Activated CD4-positive, alpha-beta T cell treated with anti-CD3 and anti-CD28 coated beads, Interleukin-2, amount 50 U/mL, for 1 hour (primary cell): ENCODE measurements at places on chromosomes 2 and 18.
A peak's percentile ranks its signal among the peaks of the same experiment; 100 is the strongest.

- DNase-seq, result peak; percentile 50
Measured at GRCh38 chr2:232502911-232503808, 15.5 kb upstream of the ECEL1 start.

DNA sequence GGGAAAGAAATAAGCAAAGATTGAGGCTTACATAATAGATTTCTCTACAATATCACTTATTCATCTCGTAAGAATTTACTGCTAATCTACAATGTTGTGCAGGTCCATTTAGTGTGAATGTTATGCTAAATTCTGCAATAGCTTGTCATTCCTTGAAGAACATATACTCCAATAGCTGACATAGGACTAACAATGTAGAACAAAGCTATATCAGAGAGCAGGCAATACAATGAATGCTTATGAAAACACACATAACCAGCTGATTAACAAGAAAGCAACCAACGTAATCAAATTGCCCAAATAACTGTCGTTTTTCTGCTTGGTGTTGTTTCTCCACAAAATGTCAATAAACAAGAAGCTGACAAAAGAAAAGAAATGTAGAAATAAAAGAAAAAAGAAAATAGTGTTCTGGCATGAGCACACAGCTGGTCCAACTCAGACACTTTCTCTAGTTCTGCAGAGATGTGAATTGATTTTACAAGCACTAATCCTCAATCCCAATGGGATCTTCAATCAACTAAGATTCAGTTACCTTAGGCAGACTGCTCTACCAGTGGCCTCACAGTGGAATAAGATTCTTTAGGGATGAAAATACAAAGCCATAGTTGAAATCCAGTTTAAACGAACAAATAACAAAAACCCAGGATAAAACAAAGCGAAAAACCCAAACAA, 1024.7 kb upstream of the PIK3C3 start:
- no peak for DNase-seq

DNA sequence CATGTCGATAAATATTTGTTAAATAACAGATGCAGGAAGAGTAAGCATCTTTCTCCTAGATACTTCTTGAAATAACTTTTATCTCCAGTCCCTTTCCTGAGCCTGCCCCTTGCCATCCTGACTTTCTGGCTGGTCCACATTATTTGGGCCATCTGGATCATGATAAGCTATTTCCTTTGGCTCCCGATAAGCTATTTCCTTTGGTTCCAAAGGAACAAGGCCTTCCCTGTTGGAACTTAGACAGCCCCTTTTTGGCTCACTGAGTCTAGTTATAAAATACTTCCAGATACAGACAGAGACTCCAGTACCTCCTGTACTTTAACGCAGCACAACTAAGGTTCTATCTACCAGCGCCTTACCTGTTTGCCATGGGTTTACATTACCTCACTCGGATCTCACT, 205.3 kb upstream of the CCDC150 start:
- DNase-seq, result no peak

GRCh38 chr2:241724975-241725870, 9.2 kb upstream of the D2HGDH start:
- no peak for DNase-seq

DNA sequence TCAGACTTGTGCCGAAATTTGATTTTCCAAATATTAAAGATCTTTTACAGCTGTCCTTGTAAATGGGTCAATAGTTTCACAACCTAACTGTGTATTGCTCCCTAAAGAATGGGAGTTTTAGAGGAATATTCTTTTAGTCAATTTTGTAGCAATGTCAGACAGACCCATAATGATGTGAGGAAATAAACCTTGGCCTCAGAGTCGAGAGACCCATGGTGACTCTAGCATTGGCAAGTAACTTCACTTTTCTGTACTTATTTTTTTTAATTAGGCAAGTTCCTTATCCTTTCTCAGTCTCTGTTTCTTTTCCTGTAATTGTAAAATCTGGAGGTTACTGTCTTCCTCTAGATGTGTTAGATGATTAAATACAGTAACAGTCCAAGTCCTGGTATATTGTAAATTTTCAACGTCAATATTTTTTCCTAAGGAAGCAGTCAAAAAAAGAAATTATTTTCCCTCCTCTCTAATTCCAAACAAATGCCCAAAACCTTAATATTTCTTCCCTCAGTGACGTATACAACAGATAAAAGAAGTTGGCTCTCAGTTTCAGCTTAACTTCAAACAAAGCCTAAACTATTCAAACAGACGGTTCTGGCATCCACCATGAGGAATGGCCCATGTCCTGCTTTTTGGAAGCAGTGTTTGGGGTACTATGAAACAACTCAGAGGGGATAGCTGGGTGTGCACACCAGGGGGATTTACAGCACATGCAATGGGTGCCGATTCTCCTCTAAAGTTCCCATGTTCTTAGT, 466.7 kb downstream of the TNS1 start:
- no peak for DNase-seq

- no peak for DNase-seq
Measured at GRCh38 chr2:117019357-117019756, 795.1 kb upstream of the DDX18 start.

- DNase-seq, result no peak
Measured at GRCh38 chr2:7325186-7325585, 408.0 kb downstream of the RNF144A start.

DNA sequence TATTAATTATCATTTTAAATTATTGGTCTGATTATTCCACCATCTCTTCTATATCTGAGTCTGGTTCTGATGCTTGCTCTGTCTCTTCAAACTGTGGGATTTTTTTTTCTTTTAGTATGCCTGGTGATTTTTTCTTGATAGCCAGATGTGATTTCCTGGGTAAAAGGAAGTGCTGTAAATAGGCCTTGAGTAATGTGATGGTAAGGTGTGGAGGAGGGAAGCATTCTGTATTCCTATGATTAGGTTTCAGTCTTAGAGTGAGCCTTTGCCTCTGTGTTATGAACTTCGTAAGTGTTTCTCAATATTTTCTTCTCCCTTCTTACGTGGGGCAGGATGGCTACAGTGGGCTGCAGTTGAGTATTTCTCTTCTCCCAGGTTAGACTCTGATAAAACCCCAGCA, 103.0 kb downstream of the EHBP1 start:
- no peak for DNase-seq

DNA sequence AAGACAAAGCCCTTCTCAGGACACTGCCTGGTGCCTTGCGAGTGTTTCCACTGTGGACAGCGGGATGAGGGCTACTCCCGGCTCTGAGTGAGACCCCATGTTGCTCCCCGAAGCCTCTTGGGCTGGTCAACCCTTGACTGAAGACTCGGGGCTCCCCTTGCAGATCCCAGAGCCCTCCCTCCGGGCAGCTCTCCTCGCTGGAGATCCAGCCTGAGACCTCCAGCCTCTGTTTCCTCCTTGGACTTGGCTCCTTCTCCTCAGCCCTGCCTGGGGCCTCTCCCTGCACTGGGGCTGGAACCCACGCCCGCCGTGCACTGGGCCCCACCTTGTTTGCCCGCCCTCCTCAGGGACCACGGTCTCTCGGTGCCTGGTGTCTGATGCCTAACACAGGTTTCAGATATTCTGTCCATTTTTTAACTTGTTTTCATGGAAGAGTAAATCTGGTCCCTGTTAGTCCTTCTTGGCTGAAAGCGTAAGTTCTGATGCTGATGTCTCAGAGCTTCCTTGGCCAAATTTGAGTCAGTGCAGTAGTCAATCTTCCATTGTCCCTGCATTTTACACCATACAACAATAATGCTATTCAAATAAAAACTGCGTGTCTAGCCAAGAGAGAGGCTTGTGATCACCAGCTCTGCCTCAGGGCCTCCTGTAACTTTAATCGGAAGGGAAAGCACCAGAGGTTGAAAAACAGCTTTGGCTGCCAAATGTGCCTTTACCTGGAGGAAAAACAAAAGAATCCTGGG, 139.3 kb upstream of the CTDP1 start:
- DNase-seq, result no peak

DNA sequence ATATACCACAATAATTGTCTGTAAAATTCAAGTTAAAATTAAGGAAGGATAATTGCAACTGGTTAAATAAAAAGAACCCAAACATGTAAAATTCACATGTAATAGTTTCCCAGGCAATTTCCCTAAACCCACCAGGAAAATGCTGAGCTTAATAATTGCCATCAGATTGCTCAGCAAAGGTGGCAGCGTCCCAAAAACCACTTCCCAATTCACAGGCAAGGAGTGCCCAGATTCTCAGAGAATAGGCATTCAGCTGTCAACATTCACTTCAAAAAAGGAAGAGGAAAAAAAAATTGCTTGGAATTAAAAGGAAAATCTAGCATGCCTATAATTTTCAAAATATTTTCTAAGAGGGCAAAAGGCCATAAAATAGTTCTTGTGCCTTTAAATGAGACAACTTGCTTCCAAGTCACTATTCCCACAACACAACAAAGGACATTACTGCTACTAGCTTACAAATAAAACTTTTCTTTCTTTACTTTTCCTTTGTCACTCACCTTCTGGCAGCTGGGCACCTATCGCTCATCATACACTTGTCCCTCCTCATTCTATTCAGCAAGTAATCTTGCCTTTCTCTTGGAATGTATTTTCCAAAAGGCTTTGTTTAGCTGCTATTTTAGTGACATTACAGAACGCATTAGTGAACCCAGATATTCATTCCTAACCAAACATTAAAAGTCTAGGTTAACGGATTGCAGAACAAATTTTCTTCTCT, 15.2 kb downstream of the SRBD1 start:
- no peak for DNase-seq

GRCh38 chr2:237490009-237490711, 3.1 kb downstream of the MLPH start:
- DNase-seq, result no peak
